ENCODE measurements at places on chromosomes 1 and 21.
A peak's percentile ranks its signal among the peaks of the same experiment; 100 is the strongest.

DNA sequence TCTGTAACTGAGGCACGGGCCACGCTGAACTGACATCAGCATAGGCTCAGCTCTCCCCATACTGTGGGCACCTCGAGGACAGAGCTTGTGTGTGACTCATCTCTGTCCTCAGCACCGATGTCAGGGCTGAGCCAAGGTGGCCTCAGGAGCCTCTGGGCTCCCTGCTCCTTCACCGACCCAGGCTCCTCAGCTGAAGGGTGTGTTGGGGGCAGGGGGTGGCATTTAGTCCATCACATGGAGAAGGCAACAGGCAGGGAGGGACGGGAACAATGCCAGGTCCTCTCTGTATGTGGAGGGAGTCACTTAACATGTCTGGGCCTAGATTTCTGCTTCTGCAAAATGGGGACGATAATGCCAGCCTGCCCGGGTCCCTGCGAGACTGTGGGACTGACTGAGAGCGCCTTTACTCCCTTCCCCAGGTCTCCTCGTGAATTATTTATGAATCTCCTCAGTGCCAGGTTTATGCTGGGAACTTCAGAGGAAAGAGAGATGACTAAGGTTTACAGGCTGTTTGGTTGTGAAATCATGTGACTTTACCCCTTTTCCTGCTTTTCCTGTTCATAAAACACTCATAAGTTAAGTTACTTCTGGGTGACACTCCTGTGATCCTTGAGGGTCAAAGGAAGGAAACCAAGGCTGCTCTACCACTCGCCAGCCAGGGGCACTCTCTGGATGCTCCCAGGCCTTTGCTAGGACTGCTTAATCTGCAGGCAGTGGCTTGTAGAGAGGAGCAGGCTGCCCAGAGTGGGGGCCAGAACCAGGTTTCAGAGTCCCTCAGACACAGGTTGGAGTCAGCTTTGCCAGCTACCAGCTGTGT lies 16.2 kb downstream of the TTC39A start:
- no peak for DNase-seq

DNA sequence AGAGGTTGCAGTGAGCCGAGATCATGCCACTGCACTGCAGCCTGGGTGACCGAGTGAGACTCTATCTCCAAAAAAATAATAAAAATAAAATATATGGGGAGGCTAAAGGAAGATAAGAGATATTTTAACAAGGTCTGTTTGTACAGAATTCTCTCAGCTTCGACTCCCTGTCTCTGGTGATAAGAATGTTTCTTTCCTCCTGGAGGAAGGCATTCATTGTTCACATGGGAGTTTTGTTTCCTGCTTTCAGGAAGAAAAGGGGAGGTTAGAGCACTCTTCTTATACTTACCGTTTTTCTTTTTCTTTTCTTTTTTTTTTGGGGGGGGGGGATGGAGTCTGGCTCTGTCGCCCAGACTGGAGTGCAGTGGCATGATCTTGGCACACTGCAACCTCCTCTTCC lies 2.0 kb upstream of the NAXE start:
- no peak for DNase-seq

- DNase-seq, result no peak
Measured at GRCh38 chr1:53530550-53530949, 71.4 kb downstream of the DMRTB1 start.

DNA sequence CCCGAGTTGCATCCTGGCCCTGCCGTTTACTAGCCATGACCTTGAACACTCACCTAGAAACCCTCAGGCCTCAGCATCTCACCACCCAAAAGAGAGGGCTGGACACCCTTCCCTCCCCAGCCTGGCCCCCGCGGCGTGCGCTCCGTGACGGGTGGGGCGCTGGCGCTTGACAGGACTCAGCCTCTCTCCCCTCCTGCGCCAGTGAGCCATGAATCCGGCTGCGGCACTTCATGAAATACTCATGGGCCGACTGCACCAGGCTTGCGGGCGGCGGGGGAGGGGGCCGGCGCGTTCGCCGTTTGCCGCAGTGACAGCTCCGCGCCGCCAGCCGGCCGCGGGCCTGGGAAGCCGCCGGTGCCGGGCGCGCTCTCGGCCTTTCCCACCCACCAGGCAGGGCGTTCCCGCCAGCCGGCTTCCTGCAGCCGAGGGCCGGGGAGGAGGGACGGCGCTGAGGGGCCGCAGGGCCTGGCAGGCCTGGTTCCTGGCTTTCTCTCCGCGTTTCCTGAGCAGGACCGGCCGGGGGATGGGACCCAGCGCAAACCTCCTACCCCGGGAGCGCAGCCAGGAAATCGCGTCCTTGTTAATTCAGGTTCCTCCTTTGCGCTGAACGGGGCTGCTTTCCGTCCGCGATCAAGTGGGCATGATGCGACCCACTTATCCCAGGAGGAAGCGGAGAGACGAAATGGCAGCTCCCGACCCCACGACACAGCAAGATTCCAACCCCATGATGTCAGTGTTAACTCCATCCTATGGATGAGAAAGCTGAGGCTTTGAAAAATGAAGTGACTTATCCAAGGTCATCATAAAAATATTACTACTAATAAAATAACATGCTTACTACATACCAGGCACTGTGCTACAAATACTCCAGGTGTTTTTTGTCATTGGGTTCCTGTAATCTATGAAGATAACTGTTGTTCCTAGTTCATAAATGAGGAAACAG lies 9.1 kb upstream of the LUZP1 start:
- peak; percentile 24 for DNase-seq

GRCh38 chr1:65509912-65510680 lies 89.6 kb downstream of the LEPR start:
- DNase-seq, result no peak

DNA sequence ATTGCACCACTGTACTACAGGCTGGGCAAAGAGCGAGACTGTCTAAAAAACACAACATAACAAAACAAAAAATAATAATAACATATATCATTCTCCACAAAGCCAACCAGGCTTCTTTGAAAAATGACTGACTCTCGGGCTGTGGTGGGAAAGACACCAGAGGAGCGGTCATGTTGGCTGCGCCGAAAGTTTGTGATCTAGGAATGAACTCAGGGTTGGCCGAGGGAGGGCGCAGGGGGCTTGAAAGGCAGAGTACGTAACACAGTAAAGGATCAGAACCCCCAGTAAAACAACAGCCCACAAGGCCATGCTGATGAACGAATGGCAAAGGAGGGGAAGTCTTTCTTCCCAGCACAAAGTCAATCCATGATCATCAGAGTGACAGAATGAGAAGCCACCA lies 4.7 kb downstream of the SLC35E2B start:
- no peak for DNase-seq

DNA sequence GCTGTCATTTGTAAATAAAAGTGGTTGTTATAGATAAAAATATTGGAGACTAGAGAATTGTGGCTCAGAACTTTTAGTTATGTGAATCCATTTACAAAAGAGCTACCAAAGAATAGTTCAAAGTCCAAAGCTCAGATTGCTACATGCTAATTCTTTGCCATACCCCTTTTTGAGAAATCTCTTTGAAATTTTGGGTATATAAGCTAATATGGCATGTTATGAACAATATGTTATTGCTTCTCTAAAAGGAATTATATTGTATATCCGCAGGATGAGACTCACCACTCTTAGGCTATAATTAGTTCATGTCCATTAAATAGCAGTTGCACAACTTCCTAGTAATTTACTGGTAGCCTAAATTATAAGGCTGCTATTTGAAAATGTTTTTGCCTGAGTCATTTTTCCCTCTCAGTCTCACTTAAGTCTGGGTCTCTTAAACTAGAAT lies 178.0 kb downstream of the ZNF281 start:
- DNase-seq, result no peak

DNA sequence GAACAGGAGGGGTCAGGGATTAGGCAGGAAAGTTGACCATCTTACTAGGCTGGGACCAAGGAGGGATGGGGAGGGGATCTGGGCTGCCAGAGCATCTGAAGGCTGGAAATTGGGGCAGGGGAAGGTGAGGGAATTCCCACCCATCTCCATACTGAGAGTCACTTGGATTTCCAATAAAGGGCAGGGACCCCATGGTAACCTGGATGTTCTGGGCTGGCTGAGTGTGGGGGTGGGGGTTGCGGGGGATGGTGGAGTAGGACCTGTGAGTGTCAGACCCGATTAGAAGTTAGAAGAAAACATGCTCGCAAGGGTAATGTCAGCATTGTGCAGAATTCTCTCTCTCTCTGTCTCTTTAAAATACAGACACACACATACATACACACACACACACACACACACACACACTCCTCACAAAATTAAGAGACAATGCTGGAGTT lies 40.0 kb upstream of the EPS15 start:
- DNase-seq, result no peak

GRCh38 chr1:210464519-210465039 lies 135.9 kb downstream of the HHAT start:
- DNase-seq, result no peak

DNA sequence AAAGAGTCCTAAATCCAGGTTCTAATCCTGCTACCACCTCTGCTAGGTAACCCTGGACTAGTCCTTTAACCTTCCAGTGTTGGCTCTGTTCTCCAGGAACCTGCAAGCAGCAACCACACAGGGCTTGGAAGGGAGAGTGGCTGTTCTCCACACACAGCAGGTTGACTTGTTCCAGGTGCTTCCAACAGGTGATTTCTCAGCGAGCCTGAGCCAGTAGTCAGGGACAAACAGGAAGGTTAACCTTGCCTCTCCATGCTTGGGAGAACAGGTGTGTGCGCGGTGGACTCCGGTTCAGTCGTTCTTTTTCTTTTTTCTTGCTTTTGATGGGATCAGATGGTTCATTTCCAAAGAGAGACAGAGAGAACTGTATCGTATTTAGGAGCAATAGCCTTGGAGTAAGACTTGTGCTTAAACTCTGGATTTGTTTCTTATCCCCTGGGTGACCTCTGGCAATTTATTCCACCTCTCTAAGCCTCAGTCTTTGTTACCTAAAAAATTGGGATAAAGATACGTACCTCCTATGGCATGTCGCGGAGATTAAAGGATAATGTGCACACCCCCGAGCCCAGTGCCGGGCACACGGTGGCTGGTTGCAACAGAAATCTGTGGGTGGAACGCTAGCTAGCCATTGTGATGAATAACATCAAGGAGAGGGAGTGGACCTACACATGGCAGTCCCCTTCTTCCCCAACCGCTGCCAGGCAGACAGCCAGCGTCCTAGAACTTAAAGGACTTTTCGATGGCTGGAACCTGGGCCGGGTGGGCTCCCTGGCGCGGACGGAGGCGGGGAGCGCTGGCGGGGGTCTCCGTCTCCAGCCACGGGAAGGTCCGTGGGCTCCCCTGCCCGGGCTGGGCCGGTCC lies 583 bp upstream of the CACHD1 start:
- DNase-seq, result no peak

- no peak for DNase-seq
Measured at GRCh38 chr1:206866062-206866461, 639 bp downstream of the IL20 start.

- DNase-seq, result no peak
Measured at GRCh38 chr1:157626099-157626498, 28.2 kb upstream of the FCRL4 start.

- no peak for DNase-seq
Measured at GRCh38 chr1:13587256-13588030, 3.8 kb downstream of the PDPN start.

GRCh38 chr1:150789396-150789795 lies 18.7 kb downstream of the CTSK start:
- DNase-seq, result no peak
